ENCODE measurements at places on chromosomes 2 and 18.
A peak's percentile ranks its signal among the peaks of the same experiment; 100 is the strongest.

DNA sequence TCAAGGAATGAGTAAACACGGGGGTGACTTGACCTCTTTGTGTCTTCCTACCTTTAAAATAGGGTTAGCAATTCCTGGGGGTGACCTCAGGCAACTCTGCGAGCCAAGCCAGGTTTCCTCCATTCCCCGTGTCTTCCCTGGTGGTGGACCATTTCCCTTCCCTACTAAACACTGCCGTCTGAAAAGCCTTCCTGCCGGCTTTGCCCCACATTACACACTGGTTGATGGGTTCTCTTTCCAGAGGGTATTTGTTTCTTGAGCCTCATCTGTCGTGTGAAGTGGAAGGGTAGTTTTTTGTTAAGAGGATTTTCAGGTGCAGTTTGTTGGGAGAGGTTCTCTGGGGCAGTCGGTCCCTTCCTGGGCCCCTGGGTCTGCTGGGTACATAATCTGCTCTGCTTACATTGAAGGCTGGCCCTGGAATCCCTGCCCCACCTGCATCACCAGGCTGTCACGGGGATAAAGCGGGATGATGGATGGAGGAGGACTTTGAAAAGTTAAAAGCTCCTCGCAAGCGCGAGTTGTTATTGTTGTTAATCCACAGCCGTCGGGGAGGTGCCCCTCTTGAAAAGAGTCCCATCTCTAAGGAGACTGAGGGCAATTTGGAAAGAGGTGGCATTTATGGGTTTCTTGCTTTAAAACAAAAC lies 175.4 kb upstream of the SPRED2 start:
- no peak for DNase-seq

DNA sequence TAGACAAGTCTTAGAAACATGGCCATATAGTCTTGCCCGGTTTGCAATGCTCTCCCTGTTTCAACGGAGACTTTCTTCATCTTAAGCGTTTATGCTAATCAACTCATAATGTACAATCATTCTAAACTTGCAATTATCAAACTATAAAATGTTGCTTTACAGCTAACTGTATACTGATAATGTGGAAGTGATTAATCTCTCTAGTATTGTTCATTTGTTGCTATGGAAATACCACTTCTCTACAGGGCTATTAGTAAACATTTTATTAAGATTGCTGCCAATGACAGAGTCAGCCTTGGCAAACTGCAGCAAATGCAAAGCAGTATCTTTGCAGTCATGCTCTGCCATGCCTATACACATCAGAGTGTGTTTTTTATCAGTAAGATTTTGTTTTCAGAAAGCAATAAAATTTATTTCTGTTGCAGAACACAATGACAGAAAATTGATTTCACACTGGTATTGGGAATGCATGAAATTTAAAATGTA lies 1201.8 kb upstream of the CDH2 start:
- DNase-seq = no peak

- no peak for DNase-seq
These were observed 13.9 kb upstream of the MBP start for GRCh38 chr18:77146249-77147080.

DNA sequence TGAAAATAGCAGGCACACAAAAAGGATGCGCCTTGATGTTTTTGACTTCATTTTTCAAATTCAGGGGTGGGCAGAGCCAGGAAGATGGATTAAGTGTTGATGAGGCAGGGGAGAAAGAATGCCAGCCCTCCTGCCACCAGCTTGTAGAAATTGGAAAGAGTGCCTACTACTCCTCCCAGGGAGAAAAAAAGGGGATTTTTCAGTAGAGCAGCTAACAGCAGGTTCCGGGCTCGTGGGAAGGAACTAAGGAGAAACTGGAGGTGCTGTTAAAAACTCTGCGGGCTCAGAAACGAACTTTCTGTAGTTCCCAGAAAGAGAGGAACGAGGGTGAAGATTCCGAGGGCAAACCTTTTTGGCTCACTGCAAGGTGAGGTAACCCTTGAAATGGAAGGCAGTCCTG lies 100.1 kb upstream of the MCFD2 start:
- no peak for DNase-seq

GRCh38 chr18:71370671-71371445 lies 1082.0 kb downstream of the SOCS6 start:
- DNase-seq = no peak

DNA sequence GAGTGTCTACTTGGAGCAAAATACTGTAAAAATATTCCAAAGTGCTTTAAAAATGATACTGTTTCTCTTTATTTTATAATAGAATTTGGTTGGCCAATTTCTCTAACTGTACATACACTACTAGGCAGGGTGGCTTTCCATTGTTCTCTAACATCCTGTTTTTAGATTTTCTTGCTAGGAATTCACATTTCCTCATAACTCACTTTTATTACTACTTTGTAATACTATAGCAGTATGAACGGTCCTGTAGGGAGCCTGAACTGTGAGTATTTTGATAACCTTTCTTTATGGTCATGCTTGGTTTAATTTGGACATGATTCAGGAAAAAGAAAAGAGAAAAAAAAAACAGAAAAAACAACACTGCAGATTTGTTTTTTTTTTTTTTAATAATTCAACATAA lies 37.8 kb downstream of the GCG start:
- DNase-seq = no peak

DNA sequence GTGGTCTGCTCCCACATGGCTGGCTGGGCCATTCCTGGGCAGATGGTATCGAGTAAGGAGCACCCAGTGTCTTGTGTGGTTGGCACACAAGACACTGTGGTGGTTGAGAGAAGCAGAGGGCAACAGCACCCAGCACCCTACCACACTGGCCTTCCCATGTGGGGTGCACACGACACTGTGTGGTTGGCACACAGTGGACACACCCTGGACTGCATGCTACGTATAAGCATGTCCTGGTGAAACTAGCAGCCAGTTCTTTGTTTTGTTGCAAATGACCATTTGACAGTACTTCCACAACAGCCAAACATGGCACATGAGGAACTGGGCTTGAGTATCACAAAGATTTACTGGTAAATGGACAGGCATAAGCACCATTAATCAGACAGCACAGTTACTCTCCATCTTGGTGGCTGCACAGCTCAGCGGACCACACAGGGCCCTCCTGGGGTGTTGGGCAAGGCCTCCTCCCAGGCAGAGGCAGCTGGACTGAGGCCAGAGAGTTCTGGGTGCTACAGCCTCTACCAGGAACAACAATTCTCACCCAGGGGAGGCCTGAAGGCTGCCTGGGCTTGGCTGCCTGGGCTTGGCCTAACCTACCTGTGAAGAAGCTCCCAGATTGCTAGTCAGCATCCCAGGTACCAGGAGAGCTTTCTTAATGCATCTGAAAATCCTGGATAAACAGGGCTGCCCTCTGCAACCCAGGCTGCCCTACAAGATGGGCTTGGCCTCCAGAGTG lies 59.3 kb upstream of the ALPP start:
- no peak for DNase-seq

DNA sequence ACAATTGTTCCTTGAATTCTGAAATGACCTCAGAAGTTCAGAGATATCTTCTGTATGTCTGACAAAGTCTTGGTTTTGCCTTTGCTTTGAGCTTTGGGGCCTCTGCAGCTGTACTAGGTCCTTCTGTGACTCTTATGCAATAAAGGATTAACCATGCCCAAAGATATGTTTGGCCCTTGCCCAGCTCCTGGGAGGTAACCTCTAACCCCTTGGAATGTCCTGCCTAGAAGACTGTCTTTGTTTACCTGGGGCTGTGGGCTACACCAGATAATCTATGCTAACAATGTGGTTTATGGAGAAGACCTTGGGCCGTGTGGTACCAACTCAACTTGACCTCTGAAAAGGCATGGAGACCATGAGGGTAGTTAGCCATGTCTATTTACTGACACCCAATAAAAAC lies 140.9 kb upstream of the CAPN13 start:
- no peak for DNase-seq

DNA sequence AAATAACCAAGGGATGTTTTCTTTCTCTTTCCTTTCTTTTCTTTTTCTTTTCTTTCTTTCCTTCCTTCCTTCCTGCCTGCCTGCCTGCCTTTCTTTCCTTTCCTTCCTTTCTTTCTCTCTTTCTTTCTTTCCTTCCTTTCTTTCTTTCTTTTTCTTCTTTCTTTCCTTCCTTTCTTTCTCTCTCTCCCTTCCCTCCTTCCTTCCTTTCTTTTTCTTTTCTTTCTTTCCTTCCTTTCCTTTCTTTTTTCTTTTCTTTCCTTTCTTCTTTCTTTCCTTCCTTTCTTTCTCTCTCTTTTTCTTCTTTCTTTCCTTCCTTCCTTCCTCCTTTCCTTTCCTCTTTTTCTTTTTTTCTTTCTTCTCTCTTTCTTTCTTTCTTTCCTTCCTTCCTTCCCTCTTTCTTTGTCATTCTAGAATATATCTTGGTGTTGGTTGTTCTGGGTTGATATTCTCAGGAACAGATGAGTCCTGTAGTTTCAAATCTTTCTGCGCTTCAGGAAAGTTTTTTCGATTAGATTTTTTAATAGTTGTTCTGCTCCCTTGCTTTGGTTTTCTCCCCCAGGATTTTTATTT lies 101.5 kb upstream of the FBXO11 start:
- no peak for DNase-seq

GRCh38 chr2:18651842-18652774 lies 62.7 kb upstream of the NT5C1B start:
- no peak for DNase-seq

- no peak for DNase-seq
These were observed 239.1 kb downstream of the FAM210A start for GRCh38 chr18:13487237-13487636.

DNA sequence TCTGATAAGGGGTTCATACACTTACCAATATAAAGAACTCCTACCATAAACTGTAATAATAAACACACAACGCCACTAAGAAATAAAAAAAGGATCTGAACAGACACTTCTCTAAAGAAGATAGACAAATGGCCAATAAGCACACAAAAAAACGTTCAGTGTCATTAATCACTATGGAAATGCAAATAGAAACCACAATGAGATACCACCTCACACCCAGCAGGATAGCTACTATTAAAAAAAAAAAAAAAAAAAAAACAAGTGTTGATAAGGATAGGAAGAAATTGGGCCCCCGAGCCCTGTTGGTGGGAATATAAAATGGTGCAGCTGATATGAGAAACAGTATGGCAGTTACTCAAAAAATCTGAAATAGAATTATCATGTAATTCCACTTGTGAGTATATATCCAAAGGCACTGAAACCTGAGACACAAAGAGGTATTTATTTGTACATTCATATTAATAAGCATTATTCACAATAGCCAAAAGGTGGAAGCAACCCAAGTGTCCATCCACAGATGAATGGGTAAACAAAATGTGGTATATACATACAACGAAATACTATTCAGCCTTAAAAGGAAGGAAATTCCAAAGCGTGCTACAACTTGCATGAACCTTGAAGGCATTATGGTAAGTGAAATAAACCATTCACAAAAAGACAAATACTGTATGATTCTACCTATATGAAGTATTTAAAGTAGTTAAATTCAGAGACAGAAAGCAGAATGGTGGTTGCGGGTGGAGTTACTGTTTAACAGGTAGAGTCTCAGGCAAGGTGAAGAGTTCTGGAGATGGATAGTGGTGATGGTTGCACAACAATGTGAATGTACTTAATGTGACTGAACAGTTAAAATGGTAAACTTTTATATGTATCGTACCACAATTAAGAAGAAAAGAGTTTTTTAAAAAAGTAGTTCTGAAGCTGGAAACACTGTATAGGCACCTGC lies 17.9 kb downstream of the REV1 start:
- no peak for DNase-seq

DNA sequence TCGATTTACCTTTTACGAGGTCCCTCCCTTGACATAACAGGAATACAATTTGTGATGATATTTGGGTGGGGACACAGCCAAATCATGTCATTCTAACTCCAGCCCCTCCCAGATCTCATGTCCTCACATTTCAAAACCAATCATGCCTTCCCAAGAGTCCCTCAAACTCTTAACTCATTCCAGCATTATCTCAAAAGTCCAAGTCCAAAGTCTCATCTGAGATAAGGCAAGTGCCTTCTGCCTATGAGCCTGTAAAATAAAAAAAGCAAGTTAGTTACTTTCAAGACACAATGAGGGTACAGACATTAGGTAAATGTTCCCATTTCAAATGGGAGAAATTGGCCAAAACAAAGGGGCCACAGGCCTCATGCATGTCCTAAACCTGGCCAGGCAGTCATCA lies 381.1 kb downstream of the PIK3C3 start:
- no peak for DNase-seq

GRCh38 chr2:37656512-37657423 lies 14.7 kb downstream of the CDC42EP3 start:
- no peak for DNase-seq

DNA sequence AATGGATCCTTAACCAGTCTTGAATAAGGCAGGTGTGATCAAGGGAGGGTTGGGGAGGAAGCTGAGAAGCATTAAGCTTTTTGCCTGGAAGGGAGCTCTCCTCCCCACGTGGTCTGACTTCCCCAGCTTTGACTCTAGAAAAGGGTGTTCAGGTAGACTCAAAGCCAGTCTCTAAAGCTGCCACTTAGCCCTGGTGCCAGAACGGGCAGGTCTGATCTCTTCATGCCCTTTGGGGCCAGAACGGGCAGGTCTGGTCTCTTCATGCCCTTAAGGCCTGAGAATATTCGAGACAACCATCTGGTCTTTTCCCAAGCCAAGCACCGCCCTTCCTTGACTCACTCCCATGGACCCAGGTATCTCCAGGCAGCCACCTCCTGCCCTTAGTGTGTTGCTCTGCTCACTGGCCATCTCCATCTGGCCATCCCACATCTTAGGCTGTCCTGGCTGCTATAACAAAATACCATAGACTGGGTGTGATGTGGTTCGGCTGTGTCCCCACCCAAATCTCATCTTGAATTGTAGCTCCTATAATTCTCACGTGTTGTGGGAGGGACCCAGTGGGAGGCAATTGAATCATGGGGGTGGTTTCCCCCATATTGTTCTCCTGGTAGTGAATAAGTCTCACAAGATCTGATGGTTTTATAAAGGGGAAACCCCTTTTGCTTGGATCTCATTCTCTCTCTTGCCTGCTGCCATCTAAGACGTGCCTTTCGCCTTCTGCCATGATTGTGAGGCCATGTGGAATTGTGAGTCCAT lies 59.4 kb downstream of the SNORC start:
- no peak for DNase-seq

GRCh38 chr2:449246-450067 lies 161.6 kb upstream of the ALKAL2 start:
- DNase-seq = no peak

DNA sequence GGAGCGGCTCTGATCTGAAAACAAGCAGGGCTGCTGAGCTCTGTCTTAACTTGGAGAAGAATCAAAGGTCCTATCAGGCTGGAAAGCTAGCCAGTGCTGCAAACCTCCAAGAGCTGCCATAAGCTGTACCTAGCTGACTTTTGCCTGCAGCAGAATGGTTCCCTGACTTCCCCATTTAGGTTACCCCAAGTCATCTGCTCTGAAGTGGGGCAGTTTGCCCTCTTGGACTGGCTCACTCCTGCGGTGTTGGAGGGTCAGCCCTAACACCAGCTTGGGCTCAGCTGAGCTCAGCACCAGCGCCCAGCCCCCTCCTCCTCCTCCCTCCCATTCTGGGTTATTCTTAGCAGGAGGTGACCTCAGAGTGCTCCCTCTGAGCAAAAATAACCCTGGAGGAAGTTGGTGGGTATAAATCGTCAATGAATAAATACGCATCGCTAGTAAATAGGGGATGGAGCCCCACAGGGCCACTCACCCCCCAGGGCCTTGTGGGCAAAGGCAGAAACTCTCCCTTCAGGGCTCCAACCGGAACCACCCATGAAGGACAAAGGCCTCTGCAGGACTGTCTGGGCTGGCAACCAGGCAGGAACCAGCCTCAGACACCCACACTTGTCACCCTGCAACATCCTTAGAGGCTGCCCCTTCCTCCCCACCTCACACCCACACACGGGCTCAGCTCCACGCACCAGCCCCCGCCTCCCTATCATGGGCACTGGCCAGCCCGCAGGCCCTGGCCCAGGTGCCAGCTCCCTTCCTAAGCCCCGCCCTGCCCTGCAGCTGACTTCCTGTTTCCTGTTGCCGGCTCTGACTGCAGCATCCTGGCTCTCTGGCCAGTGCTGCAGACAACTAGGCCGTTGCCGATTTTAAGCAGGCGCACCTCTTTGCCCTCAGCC lies 46.9 kb downstream of the DNMT3A start:
- DNase-seq = peak; percentile 51

Data from activated CD4-positive, alpha-beta T cell treated with anti-CD3 and anti-CD28 coated beads for 1 hour (primary cell).